ENCODE measurements at places on chromosomes 7 and 10.

GRCh38 chr7:20834656-20835055, 48.0 kb upstream of the SP8 start:
- DNase-seq: no peak

- DNase-seq: peak; percentile 77
Observed at GRCh38 chr10:71312811-71313789, 6.0 kb upstream of the SLC29A3 start.

DNA sequence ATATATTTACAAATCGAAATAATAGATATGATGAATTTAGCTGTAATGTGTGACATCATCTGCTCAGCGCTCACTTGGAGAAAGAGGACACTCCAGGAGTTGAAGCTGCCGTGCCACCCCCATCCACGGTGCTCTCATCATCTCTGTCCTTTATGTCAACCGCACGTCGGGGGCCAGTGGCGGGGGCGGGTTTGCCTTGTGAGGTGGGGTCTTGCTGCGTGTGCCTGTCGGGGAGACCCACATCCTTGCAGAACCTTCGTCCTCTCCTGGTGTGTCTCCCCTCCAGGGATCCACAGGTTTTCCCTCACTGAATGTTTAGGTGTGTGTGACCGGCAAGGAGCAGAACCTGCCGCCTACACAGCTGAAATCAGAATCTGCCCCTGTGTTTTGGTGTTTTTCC, 71.6 kb downstream of the INPP5A start:
- DNase-seq: no peak

GRCh38 chr7:28996836-28997235, 38.7 kb upstream of the TRIL start:
- peak; percentile 53 for DNase-seq

- DNase-seq: peak; percentile 35
Observed at GRCh38 chr10:12459762-12460161, 110.4 kb downstream of the CAMK1D start.

Measured in fibroblast of skin of abdomen (primary cell).